ENCODE measurements at places on chromosomes 16 and 17.

DNA sequence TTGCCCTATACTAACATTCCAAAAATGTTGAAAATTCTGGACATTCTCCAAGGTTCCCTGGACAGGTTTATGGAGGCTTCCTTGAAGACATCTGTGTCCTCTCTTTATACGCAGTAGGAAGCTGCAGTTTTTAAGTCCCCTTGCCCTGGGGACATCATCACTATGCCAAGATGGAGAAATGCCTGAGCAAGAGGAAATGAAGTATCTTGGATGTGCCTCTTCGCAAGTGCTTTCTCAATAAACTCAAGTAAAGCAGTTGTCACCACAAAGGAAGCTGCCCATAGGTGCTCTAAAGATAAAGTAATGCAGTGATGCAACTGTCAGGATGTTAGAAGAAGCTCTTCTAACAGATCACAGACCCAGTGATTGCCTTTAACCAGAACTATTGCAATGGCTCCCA lies 71.0 kb downstream of the CDYL2 start:
- DNase-seq: no peak

DNA sequence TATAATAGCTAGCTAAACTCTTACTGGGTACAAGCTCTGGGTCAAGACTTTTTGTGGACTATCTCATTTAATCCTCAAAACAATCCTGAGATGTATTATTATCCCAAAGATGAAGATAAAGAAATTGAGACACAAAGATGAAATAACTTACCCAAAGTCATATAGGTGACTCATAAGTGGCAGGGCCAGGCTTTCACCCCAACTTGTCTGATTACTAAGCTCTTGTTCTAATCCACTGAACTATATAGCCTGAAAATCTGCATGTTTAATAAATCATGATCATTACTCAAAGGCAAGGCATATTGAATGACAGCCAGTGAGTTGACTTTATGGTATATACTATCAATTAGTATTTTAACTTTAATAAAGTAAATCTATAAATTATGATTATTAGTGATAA lies 77.4 kb downstream of the SKAP1 start:
- peak; percentile 2 for DNase-seq

DNA sequence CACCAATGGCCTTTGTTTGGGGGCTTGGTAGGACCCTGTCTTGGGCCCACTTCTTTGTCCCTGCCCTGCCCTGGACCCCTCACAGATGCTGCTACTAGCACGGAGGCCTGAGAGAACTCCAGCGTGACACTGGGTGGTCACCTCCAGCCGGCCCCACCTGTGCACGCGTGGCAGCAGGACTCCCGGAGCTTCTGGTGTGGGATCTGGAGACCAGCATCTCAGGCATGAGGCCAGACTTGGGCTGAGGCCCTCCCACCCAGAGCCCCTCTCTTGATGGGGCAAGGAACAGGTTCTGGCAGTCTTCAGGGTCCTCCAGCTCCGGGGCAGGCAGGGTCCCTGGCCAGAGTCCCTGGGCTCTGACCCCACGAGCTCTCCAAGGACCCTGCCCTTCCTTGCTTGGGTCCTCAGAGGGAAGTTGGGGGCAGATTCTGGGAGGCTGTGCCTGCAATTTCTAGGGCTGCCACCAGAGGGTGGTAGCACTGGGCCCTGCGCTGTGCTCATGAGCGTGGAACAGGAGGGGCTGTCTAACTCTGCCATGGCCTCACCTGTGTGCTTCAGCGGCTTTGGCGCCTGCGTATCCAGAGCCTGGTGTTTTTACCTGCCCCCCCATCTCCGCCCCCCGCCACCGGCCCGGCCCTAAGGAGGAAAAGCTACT lies 3.1 kb upstream of the BAIAP3 start:
- no peak for DNase-seq

DNA sequence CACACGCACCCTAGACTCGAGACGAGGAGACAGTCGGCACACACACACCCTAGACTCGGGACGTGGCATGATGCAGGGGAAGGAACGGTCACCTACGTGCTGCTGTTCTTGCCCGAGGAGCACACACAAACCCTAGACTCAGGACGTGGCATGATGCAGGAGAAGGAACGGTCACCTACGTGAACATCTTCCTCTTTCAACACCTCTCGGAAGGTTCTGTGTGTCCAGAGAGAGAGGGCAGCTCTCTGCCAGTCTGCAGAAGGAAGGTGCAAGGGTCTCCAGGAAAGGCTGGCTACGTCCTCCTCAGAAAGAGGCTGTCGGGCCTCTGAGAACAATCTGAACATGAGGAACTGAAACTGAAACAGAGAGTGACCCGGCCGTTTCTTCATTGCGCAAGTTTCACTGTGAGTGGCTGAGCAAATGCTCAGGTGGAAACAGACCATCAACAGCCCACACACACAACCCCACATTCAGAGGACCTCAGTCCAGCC lies 43.4 kb downstream of the ZNF276 start:
- DNase-seq: no peak

- DNase-seq: no peak
These were observed 131.0 kb upstream of the CIBAR2 start for GRCh38 chr16:85243308-85243707.

DNA sequence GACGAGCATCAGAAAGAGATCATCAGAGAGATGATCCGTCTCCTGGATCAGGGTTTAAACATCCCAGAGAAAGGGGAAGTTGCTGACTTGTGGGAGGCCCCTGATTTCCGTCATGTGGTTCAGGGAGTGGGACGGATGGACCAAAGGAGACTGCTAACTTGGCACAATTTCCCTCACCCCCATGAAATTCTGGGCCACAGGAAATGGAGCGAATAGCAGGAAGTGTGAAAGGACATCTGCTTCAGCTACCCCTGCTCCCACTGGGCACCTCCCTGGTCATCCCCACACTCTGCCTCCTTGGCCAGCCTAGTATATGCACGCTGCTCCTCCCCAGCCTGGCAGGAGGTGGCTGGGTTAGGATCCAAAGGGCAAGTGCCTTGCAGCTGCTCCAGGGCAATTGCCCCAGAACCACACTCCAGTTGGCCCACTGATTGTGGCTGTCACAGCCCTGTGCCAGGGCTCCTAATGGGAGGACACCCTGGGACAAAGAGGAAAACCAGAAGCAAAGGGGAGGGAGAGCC lies 1.3 kb downstream of the ARRB2 start:
- peak; percentile 20 for DNase-seq

Data from foreskin fibroblast (primary cell).